ENCODE measurements at places on chromosomes 1 and 21.

GRCh38 chr1:212643877-212644276 lies 35.3 kb downstream of the ATF3 start:
- DNase-seq: no peak

GRCh38 chr1:158180741-158181576 lies at the start of gene CD1D:
Gene CD1D, plus strand, starts transcription at chr1:158180895. Its CDS starts 207 bp downstream, at chr1:158181102.
- no peak for DNase-seq

- no peak for DNase-seq
These were observed 125.5 kb downstream of the PGBD5 start for GRCh38 chr1:230300322-230301301.

DNA sequence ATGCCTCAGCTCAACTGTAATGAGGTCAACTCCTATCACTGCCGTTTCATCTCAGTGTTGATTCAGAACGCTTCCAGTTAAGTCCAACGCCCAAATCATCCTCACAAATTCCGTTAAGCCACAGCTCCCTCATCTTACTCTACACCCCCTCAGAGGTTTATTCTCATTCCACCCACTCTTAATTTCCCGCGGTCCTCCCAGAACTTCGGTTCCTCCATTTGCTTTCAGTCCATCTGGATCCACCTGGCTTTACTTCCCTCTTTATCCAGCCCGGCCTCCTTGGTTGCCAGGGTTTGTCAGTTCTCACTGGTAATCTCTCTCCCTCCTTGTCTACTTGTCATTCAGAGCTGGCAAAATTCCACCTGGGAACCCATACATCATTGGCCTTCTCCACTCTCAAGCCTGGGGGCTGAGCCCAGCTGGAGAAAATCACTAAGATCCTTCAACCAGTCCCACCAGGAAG lies 51.3 kb upstream of the RUNX1 start:
- no peak for DNase-seq

DNA sequence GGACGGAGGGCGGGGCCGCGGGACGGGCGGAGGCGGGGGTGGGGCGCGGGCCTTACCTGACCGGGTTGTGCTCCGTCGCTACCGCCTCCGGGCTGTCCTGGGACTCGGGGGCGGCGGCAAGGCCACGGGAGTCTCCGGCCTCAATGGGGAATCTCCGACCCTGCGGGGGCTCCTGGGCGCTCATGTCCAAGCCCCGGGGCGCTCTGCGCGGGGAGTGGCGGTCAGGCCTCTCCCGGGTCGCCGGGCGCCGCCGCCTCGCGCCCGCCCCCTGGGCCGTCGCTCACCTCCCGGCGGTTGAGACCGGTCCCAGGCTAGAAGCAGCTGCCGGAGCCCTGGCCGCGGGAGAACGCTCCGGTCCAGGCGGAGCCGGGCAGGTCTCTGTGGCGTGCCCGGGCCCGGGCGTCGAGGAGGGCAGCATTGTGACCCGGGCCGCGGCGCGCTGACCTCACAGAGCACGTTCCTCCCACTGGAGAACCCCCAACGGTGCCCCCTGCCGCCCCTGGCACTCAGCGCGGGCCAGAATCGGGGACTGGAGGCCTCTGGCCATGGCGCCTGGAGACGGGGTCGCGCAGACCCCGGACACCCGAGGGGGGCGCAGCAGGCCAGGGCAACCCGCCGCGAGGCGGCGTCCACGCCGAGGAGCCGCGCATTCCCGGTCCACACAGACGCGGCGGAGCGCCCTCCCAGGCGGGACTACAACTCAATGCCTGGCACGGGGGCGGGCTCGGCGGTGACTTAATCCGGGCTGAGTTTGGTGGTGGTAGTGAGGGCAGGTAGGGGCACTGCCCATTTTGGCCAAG lies 411 bp downstream of the FAM229A start:
- peak; percentile 52 for DNase-seq

GRCh38 chr1:48530727-48531351 lies 58.8 kb upstream of the SPATA6 start:
- DNase-seq: no peak

DNA sequence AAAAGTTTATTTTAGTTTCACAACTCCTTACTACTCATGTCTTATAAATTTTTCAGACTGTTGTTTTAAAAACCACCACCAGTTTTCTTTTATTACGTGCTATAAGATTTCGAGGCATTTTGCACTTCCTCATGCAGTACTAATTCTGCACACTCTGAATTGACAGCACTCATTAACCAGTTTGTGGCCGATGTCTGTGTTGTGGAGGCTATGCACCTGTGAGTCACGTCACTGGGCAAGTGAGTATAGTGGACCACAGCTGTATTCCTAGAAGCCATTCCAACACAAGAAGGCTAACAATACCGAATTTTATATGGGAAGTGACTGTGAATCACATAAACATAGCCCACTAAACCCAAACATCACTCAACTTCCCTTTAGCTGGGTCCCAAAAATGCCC lies 21.0 kb upstream of the SPATA6 start:
- DNase-seq: no peak

DNA sequence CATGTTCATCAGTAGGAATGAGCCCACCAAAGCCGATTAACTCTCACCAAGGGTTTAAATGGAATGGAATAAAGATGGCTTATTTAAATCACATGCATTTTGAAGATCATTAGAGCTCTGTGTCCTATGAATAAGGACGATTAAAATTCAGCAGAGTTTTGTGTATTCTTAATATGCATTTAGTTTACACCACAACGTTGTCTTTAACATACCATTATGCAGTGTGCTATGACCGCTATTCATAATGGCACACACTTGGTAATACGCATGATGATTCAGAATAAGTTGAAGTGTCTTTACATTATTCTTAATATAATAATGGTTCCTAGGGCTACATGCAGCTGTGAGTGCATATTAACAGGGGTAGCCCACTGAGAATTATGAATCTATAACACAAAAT lies 190.7 kb downstream of the PTBP2 start:
- no peak for DNase-seq

DNA sequence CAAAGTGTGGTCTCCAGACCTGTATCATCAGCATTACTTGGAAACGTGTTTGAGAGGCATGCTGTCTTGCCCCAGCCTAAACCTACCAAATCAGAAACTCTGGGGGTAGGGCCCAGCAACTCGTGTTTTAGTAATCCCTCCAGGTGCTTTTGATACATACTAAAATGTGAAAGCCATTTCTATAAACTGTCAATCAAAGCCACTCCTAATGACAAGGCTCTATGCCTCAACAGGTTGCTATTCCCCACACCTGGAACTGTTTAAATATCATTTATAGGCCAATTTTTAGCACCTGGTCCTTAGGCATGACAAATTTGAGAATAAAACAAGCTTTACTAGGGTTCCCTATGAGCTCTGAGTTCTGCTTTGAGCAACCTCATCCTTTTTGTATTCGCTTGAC lies 158.7 kb upstream of the NR5A2 start:
- DNase-seq: no peak

- DNase-seq: no peak
These were observed 666 bp downstream of the CSF3R start for GRCh38 chr1:36481771-36482723.

DNA sequence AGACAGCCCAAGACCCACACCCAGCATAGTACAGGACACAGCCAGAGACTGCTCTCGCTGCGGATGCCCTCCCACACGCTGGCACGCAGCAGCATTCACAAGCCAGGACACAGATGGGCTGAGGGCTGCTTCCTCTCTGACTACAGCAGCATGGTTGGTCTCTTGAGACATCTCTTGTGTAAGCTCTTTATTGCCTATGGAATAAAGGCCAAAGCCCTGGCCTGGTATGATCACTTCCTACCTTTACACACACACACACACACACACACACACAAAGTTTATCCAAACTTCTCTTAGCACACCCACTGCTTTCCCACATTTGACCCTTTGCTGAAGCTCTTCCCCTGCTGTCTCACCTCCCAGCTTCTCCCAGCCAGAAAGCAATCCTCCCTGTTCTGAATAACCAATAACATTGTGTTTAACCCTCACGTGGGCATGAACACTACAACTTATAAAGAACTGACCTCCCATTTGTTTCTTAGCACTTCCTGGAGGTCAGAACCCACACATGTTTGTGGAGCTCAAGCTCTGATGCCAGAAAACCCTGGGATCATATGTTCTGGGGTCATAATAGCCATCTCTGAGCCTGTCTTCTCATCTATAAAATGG lies 1.2 kb upstream of the LUZP1 start:
- peak; percentile 54 for DNase-seq

DNA sequence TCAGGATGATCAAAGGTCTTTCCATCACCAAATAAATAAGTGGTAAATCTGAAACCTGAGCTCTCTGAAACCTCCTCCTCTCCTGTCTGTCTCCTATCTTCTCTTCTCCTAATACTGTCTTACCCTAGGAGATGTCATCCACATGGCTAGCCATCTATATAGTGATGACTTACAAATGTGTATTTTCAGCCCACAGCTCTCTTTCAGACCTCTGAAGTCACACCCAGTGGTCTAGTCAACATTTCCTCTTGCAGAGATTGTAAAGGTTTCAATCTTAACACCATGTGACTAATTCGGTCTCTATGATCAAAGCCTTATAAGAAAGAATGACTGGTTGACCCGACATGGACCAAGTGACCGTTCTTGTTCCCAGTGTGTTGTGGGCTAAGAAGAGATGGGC lies 63.1 kb upstream of the DPT start:
- DNase-seq: no peak

DNA sequence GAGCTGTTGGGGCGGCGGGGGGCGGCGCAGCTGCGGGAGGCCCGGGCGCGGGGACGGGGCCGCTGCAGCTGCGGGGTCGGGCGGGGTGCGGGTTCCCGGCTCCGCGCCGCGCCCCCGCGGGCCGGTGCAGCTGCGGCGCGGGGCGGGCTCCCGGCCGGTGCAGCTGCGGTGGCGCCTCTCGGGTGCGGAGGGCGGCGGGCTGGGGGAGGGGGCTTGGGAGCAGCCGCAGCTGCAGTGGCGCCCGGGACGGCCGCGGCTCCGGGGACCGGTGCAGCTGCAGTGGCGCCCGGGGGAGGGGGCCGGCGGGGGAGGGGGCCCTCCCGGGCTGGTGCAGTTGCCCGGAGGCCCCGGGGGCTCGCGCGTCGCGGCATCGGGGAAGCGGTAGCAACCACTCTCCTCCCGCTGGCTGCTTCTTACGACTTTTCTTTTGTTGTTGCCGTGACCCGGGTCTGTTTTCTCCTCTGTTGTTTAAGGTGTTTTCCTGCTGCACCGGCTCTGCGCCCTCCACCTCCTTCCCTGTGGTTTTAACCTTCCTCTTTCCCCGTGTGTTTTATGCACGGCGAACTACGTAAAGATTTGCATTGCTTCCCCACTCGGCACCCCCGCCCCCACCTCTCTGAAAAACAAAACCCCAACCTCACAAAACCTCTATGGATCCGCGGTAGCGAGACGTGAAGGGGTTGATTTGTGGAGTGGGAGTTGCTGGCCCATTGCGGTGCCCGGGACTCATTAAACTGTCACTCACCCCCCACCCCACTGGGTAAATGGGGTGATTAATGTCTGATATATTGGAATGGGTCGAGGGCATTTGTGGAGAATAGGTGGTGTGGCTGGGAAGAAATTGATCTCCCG lies 1.7 kb upstream of the ZBTB18 start:
- DNase-seq: peak; percentile 74

- no peak for DNase-seq
These were observed 657.5 kb downstream of the PTPRU start for GRCh38 chr1:29893806-29894205.

DNA sequence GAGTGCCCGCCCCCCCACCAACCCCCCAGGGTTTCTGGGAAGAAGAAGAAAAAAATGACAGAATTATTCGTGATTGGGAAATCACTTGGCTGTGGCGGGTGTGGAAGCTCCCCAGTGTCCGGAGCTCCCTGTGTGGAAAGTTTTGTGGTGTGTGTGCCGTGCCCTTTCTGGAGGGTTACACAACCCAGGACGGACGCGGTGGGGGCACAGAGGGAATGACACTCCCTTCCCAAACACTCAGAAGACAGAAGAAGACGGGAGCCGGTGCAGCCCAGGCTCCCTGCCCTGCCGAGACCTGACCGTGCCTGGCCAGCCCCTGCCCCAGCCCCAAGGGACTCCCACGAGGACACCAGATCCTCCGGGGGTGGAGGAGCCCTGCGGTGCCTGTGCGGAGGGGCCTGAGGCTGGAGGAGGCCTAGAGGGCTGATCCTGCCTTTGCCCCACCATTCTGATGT lies 33.0 kb upstream of the ADARB1 start:
- no peak for DNase-seq

GRCh38 chr1:110424699-110425611 lies 17.5 kb upstream of the LAMTOR5 start:
- no peak for DNase-seq

DNA sequence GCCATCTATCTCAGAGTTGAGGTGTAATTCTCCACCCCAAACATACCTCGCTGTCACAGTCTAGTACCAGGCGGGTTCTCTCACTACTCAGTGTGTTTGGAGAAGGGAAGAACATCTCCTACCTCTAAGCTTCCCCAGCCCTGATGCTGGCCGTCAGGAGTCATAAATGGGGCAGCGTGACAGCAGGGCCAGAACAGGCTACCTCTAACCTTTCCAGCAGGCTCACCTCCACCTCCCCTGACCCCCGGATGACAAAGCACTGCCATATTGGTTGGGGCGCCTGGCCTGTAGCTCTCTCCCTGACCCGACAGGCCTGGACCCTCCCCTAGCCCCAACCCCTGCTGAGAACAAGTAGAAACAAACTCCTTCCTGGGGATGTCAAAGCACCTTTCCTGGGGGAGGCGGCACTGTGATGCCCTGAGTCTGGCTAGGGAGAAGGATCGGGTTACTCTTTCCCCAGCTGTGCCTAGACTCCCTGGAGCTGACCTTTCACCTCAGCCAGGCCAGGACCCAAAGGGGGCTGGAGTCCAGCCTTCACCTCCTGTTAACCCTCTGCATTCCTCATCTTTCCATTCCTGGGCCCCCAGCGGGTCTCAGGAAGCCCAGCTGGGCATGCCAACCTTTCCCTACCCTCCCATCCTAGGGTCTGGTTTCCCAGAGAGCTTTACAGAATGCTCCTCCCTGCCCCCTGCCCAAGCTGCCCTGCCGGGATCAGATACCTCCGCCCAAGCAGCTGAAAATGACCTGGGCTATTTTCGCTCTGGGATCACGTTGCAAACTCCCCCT lies 34.2 kb downstream of the AHDC1 start:
- no peak for DNase-seq

DNA sequence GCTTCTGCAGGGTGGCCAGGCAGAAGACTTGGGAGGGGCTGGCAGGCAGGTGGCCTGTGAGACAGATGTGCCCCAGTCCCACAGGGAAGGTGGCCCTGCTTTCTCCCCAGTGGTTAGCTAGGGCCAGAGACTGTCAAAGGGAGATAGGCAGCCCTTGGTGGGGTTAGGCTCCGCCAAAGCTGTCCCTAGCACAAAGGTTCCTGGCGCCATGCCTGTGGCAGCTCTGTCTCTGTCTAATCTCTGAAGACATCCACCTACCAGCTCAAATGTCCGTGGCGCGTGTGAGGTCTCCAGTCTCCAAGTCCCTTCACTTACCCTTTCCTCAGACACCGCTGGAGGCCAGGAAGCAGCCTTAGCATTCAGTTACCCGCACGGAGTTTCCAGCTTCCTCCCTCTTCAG lies 17.7 kb downstream of the TCP10L start:
- no peak for DNase-seq

GRCh38 chr1:202952818-202953217 lies 5.3 kb downstream of the ADIPOR1 start:
- DNase-seq: peak; percentile 23

GRCh38 chr1:93446837-93447451 lies 974 bp upstream of the FNBP1L start:
- DNase-seq: peak; percentile 32
